Stimulated activated CD8-positive, alpha-beta memory T cell treated with anti-CD3 and anti-CD28 coated beads, Interleukin-12 subunit alpha, Interleukin-12 subunit beta, amount 100 ng/mL, for 1 hour (primary cell): ENCODE measurements at places on chromosomes 11 and 22.

- DNase-seq, result no peak
Observed at GRCh38 chr22:38965614-38966379, 8.4 kb downstream of the APOBEC3A start.

GRCh38 chr22:39207141-39208012 is 37.4 kb downstream of the PDGFB start:
- no peak for DNase-seq

GRCh38 chr11:22554221-22554620 is 71.4 kb downstream of the FANCF start:
- no peak for DNase-seq

DNA sequence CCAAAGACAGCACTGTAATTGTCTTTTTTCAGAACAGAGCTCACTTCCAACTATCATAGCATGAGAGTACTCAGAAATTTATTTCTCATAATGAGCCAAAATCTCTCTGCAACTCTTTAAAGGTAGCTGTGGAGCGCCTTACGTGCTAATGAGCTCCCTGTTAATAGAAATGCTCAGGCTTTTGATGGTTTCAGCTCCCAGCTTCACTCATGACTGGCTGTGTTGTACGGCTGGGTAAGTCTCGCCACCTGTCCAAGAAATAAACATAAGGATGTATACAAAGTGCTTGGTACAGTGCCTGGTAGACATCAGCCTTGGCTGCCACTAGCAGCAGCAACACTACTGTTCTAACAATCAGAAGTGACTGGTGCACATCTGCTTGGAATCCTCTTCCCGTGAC is 109.4 kb downstream of the LDLRAD3 start:
- no peak for DNase-seq

DNA sequence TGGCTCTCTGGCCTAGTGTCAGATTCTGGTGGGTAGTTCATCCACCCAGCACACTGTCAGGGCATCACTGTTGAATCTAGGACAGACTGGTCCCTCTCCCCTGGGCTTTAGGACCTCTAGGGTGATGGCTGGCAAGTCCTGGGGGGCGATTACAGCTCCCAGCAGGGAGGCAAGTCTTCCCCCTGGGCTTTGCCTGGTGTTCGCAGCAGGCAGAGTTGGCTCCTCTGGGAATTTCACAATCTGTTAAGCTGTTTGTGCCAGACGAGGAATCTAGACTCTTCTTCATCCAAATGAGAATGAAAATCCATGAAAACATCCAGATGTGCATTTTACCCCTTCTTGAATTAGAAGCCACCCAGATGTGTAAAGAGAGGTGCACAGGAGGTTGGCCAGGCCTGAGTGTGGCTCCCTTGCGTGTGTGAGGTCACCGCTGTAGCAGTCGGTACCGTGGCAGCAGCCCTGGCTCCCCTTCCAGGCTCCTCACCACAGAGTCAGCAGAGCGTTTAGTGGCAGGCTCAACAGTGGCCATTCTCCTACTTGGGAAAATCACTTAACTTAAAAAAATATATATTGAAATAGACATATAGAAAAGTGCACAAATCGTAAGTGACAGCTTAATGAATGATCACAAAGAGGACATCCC is 99.9 kb upstream of the TBCEL start:
- DNase-seq, result no peak
